Upper lobe of left lung (tissue), 6 donors: ENCODE measurements at places on chromosomes 2 and 18. TPM values are rescaled to one million over a fixed set of nuclear protein-coding genes. Genes with fewer than 3 reads are reported as not detected.

GRCh38 chr2:3319134-3319533 lies 58.5 kb downstream of the EIPR1 start:
- no peaks in the 10 kb centered on the region for H3K4me1 ChIP-seq
- H3K27ac ChIP-seq = no peak overlapping the region
- no peak overlapping the region for H3K4me3 ChIP-seq
- DNase-seq = no peak

DNA sequence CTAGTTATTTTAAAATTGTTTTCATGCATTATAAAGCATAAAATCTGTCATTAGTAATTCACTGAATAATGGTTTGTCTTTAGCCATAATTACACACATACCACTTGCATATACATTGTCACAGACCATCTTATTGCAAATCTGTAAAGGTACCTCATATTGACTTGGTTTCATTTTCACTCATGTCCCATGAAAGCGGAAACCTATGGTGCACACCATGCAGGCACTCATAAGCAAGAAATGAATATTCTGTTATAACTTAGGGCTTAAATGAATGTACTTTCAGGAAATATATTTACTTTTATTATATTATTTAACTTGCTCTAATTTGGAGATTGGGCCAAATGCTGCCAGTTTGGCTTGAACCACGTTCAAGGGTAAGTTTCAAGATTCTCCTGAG lies 29.2 kb upstream of the STK17B start:
- no peak overlapping the region for H3K4me3 ChIP-seq
- H3K27me3 ChIP-seq = no peaks in the 10 kb centered on the region
- no peak for DNase-seq
- H3K36me3 ChIP-seq = no peaks in the 10 kb centered on the region
- H3K4me1 ChIP-seq = peaks cover 3% of the 10 kb centered on the region

- H3K27ac ChIP-seq = no peak overlapping the region
- no peak overlapping the region for H3K4me3 ChIP-seq
- no peaks in the 10 kb centered on the region for H3K4me1 ChIP-seq
- DNase-seq = no peak
- H3K27me3 ChIP-seq = no peaks in the 10 kb centered on the region
Measured at GRCh38 chr2:78411303-78411702, 614.2 kb upstream of the REG3G start.

Gene SPP2
- not detected for total RNA-seq

Gene MOGAT1
- total RNA-seq = 0.46 TPM

Gene SLC25A12
- 6.2 TPM for total RNA-seq
